ENCODE measurements at places on chromosomes 16 and 17.

DNA sequence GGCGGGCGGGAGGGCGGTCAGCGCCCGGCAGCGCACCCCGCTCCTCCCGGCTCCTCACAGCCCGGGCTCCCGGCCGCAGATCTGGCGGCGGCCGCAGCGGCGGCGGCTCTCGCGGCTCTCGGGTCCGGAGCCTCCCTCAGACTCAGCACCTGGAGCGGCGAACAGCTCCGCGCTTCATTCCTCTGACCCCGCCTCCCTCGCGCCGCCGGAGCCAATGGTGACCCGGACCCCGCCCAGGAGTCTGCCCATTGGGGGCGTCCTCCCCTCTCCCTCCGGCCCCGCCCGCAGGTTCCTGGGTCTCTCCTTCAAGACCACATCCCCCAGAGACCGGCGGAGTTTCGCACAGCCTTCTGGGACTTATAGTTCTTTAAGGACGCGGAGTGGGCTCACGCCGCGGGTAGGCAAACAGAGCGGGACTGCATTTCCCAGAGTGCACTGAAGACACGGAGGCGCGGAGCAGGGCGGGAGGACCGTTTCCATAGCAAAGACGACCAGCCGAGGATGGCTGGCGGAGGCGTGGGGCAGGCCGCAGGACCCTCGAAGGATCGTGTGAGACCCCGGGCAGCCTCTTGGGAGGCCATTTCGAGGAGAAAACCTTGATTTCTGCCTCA is at the start of gene SMPD3:
Gene SMPD3 (minus strand): TSS at position 149 of the 611 bp plus-strand sequence. CDS start 76,327 bp downstream, outside the sequence.
- peak; percentile 97 for DNase-seq

DNA sequence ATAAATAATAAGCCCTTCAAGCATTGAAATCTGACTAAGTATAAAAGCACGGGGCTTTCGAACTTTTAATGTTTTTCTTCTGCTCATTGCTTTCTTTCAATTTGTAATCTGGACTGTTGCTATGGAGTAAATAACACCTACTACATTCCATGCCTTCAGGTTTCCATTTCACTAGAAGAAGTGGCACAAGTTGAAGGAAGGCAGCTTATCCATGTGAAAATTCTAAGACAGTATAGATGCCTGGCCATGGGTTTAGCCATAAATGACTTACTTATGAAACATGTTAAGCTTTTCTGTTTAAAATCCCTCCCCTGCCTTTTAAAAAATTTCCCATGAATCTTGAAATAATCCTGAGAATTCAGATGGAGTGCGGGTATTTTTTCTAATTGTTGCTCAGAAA is 30.6 kb downstream of the KCNJ16 start:
- DNase-seq, result no peak

DNA sequence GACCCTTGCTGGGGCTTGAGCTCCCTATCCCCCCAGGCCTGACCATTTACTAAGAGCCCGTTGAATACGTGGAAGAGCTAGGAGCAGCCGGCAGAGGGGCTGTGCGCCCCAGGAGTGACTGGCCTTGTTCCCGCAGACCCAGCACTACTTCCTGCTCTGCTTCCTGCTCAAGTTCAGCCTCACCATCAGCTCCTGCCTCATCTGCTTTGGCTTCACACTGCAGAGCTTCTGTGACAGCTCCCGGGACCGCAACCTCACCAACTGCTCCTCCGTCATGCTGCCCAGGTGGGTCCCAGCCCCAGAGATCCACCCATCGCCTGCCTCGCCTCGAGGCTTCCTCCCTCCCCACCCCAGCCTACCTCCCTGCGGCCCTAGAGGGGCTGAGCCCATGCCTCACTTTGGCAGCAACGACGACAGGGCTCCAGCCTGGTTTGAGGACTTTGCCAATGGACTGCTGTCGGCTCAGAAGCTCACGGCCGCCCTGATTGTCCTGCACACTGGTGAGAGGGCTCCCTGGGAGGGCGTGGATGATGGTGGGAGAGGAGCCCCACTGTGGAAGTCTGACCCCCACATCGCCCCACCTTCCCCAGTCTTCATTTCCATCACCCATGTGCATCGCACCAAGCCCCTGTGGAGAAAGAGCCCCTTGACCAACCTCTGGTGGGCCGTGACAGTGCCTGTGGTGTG is 17.2 kb downstream of the CASKIN2 start:
- DNase-seq, result no peak

GRCh38 chr16:52578829-52579498 is 32.0 kb upstream of the TOX3 start:
- DNase-seq, result no peak

DNA sequence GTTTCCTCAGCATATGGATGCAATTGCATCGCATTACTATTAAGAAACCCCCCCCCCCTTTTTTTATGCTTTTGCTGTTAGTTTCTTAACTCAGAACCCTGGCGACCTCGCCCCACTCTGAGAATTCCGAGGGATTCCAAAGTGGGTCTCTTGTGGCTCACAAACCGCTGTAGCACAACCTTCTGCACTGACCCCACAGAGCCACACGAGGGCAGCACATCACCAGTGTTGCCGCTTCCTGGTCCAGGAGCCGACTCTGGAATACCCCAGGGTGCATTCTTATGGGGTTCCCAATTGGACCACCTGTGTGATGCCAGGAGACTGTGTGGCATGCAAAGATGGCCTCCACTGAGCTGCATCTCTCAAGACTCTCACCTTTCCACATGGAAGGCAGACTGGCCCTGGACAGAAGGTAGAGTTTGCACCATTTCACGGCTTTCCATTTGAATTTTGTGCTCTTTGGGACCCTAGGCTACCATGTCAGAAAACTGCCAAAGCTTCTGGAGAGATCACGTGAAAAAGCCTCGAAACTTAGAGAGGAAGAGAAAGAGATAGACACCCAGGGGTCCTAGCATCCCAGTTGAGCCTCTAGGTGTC is 432.7 kb upstream of the ASIC2 start:
- DNase-seq, result peak; percentile 13

GRCh38 chr16:75296606-75297005 is 45.2 kb upstream of the BCAR1 start:
- peak; percentile 53 for DNase-seq

DNA sequence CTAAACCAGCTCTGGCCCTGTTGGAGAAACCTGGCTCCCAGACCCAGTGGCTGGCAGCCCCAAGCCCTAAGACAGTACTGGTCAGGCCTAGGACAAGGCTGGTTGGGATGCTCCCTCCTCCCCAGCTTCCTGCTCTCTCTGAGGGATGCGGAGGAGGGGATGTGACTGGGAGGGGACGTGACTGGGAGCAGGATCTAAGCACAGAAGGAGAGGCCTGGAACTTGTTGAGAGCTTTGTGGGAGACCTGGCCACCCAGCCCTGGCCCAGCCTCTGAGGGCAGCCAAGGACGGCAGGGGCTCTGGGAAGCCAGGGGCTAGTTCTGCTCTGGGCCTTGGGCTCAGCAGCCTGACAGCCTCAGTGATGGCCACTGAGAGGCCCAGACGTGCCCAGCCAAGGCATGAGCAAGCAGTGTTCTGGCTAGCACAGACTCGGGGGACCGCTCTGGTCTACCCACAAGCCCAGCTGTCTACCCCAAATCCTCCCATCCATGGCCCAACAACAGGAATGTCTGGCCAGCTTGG is 22.8 kb downstream of the ATP6V0D1 start:
- DNase-seq, result no peak

GRCh38 chr17:50832267-50832863 is 3.0 kb upstream of the WFIKKN2 start:
- no peak for DNase-seq

GRCh38 chr17:76238847-76239537 is 1.3 kb downstream of the RNF157 start:
- DNase-seq, result no peak

- no peak for DNase-seq
Observed at GRCh38 chr17:27303734-27304133, 9.8 kb downstream of the WSB1 start.

DNA sequence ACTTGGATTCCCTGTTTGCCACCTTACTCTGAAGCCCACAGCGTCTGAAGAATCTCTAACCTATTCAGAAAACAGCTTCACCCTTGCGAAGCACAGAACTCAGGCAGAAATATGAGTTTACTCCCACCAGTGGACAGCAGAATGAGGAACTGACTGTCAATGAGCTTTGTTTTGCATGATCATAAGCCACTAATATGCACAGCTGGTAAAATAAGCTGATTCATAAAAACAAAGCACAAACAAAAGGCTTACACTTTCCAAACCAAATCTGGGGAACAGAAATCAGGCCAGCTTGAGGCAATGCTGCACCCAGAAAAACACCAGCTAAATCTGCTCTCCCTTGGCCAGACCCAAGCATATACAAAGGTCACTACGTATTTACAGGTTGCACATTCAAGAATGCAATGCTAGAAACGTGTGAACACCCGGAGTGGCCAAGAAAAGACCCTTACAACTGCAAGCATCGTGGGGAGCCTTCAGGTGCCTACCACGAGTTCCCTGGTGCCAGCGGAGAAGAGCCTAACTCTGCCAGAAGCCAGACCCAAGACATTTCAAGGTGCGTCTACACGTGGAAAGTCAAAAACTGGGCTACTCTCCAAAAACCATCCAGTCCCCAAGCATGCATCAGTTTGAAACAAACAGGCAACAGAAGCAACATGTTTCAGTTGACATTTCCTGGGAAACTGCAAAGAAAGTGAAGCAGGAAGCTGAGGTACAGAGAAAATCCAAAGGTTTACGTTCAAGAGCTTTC is 207.1 kb downstream of the ZFHX3 start:
- peak; percentile 31 for DNase-seq
